ENCODE measurements at places on chromosomes 5 and 9. TPM values are rescaled to one million over a fixed set of nuclear protein-coding genes. Genes with fewer than 3 reads are reported as not detected.

DNA sequence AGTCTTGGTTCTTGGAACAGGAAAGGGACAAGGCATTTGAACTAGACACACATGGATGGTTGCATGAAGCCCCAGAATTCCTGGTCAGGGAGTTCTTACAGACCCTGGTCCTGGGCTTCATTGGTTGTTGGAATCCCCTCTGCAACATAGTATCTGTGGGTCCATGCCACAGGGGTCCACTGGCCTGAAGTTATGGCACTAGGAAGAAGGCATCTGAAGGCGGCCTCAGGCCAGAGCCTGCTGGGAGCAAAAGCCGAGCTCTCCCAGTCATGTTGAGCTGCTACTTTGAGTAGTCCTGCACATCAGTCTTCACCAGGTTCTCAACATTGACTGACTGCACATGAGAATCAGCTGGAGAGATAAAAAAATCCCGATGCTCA, 71.1 kb upstream of the PITX1 start:
- no peak for DNase-seq

DNA sequence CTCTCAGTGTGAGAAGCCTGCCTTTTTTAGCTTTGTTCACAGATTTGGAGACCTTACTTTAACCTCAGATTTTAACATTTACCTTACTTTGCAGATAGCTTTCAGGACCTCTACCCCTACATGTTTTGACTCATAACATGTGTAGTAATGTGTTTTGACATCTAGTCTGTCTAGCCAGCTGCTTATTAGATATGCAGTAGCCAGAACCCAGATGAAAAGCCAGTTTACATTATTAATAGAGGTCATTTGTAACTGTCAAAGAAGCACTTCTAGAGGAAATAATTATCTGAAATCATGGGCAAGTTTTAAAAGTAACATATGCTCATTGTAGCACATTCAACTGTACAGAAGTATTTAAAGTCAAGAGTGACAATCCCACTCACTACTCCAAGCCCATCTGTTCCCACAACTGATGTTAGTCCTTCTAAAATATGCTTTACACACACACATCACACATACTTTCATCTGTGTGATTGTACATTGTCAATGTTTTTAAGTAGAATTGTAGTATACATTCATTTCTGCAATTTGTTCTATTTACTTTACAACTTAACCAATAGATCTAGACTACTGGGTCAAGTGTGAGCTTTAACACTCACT, 71.8 kb upstream of the NIPAL4 start:
- no peak for DNase-seq

The OBP2B gene
- total RNA-seq = not detected

- DNase-seq = no peak
Observed at GRCh38 chr9:112021742-112022141, 125.1 kb downstream of the UGCG start.

The IFNK gene
- not detected for total RNA-seq

DNA sequence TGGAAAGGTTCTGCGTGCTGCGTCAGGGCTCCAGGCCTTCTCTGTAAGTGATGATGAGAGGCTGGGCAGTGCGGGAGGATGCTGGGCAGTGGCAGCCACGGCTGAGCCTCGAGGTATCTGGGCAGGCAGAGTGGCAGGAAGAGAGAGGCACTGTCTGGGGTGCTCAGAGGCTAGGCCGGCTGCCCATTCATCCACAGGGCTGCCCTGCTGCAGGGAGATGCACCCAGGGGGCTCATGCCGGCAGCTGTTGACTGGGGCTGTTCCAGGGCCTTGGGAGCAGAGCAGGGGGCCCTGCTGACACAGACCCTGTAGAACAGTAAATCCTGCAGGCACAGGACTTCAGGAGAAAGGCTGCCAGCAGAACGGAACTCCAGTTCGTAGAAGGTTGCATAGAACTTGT, 88.8 kb downstream of the BOD1 start:
- DNase-seq = no peak

DNA sequence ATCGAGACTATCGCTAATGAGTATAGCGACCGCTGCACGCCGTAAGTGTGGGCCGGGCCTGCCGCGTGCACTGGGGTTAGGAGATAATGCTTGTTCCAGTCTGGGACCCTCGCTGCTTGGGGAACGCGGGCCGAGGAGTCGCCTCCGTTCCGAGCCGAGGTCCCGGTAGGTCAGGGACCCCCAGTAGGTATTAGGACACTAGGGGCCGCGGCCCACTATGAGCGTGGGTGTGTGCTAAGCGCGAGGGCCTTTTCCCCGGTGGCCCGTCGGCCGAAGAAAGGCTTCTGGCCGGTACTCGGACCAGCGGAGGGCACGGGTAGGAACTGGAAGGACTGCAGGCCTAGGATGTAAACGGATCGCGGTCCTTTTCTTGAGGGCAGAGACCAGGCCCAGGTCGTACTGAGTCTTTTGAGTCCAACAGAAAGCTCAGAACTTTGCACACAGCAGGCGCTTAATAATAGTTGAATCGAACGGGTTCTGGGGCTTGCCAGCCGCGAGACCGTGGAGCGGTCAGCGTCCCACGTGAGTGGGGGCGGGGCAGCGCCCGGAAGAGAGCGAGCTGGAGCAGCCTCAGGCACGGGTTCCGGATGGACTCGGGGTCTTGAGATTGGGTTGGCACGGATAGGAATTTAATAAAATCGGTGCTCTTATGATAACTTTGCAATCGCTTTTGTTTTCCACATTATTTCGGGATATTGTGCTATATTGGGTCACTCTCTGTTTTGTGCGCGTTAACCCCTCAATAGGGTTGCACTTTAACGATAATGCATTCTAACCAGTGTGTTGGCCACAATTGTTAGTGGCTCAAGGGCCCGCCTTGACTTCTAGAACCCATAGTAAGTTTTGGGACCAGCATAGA, 733 bp downstream of the HSPA4 start:
- DNase-seq = peak; percentile 78

Data from left ventricle myocardium superior (tissue), 1 donor.